ENCODE measurements at places on chromosomes 4 and X. TPM values are rescaled to one million over a fixed set of nuclear protein-coding genes. Genes with fewer than 3 reads are reported as not detected.

The FAM9C gene
- total RNA-seq, result not detected

The GPR173 gene
- not detected for total RNA-seq

The UGT2B28 gene
- not detected for total RNA-seq

The TMPRSS11D gene
- not detected for total RNA-seq

The WAS gene
- 171 TPM for total RNA-seq

The MAGEB4 gene
- total RNA-seq, result not detected

The ATP2B3 gene
- 0.05 TPM for total RNA-seq

The ADH4 gene
- total RNA-seq, result not detected

The REPS2 gene
- 0.07 TPM for total RNA-seq

The TCEAL7 gene
- not detected for total RNA-seq

The PDE5A gene
- 0.48 TPM for total RNA-seq

The HSFX4 gene
- total RNA-seq, result not detected

The TMPRSS11F gene
- not detected for total RNA-seq

The LRIT3 gene
- total RNA-seq, result 0.19 TPM

The MTTP gene
- total RNA-seq, result not detected

The NPY1R gene
- total RNA-seq, result not detected

The SPANXA2 gene
- total RNA-seq, result not detected

Data from activated naive CD4-positive, alpha-beta T cell treated with anti-CD3 and anti-CD28 coated beads, Interleukin-2, amount 10 ng/mL, durations not matched to agents 5 hours and 36 hours (primary cell).